ENCODE measurements at places on chromosomes 1 and 21. TPM values are rescaled to one million over a fixed set of nuclear protein-coding genes. Genes with fewer than 3 reads are reported as not detected.

- peak; percentile 85 for DNase-seq
These were observed 112.6 kb downstream of the ADAMTS1 start for GRCh38 chr21:26732432-26733221.

- DNase-seq: no peak
These were observed 7.9 kb upstream of the SGIP1 start for GRCh38 chr1:66526036-66526435.

The ANGPTL7 gene
- not detected for total RNA-seq

The TIE1 gene
- total RNA-seq: 1.5 TPM

- peak; percentile 71 for DNase-seq
These were observed at the start of gene JAM2 for GRCh38 chr21:25638660-25639550. TSS of gene JAM2 (plus strand) at chr21:25639258. CDS start at chr21:25639822, 564 bp downstream.

- no peak for DNase-seq
These were observed 124.5 kb downstream of the NCAM2 start for GRCh38 chr21:21122680-21123079.

DNA sequence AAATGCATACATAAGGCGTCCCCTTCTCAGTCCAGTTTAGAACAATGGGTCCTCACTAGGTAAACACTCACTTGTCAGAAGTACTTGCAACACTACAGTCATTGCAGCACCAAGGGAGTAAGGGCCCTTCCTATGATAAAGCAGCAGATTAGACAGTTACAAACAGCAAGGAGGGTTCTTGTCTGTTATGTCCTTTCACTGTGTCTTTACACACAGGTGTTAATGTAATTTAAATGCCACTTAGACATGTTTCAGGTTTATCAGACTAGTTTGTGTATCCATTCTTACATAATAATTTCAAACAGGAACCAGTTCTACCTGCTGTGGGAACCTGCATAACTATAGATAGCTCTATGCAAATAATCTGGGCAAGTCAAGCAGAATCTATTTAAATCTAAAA, 105.6 kb upstream of the USH2A start:
- DNase-seq: no peak

DNA sequence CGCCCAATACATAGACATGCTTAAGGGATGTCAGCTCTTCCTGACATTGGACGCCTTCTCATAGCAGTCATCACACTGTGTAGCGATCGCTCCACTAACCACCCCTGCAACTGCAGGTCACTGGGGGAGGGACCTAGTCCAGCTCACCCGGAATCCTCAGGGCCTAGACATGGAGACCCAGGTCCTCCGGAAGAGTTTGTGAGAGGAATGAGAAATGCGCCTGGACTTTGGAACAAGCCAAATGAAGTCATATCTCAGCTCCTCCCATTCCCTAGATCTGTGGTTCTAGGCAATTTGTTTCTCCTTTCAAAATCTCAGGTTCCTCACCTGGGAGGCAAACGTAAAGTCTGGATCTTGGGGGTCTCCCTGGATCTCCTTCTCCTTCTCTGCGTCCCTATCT, 253.3 kb downstream of the KAZN start:
- DNase-seq: no peak

The TMEM125 gene
- total RNA-seq: 39.3 TPM

GRCh38 chr1:17545356-17545755, 5.9 kb downstream of the ARHGEF10L start:
- DNase-seq: no peak

DNA sequence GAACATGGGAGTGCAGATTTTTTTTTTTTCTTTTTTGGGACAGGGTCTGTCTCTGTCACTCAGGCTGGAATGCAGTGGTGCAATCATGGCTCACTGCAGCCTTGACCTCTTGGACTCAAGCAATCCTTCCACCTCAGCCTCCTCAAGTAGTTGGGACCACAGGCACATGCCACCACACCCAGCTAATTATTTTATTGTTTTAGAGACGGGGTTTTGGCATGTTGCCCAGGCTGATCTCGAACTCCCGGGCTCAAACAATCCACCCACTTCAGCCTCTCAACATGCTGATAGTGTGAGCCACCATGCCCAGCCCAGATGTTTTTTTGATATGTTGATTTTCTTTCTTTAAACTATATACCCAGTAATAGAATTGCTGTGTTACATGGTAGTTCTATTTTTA, 57.7 kb downstream of the RGSL1 start:
- no peak for DNase-seq

The OR2L13 gene
- total RNA-seq: not detected

The PLPP3 gene
- 61.9 TPM for total RNA-seq

The KCNT2 gene
- 13.4 TPM for total RNA-seq

The KCNA10 gene
- not detected for total RNA-seq

DNA sequence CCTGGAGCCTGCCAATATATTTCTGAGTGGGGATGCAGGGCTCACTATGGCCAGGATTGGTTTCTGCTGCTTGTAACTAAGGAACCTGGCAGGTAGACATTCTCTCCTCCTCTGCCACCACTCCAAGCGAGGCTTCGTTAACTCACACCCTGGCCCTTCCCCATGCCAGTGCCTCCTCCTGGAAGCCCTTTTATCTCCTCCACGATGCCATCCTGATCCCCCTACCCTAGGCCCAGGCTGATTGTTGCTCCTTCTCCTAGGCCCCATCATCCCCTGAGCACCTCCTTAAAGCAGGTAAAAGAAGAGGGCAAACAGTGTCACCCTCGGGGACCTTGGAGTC, 118.5 kb downstream of the DMRTB1 start:
- DNase-seq: no peak

GRCh38 chr1:233735331-233735730, 121.4 kb downstream of the KCNK1 start:
- DNase-seq: no peak

DNA sequence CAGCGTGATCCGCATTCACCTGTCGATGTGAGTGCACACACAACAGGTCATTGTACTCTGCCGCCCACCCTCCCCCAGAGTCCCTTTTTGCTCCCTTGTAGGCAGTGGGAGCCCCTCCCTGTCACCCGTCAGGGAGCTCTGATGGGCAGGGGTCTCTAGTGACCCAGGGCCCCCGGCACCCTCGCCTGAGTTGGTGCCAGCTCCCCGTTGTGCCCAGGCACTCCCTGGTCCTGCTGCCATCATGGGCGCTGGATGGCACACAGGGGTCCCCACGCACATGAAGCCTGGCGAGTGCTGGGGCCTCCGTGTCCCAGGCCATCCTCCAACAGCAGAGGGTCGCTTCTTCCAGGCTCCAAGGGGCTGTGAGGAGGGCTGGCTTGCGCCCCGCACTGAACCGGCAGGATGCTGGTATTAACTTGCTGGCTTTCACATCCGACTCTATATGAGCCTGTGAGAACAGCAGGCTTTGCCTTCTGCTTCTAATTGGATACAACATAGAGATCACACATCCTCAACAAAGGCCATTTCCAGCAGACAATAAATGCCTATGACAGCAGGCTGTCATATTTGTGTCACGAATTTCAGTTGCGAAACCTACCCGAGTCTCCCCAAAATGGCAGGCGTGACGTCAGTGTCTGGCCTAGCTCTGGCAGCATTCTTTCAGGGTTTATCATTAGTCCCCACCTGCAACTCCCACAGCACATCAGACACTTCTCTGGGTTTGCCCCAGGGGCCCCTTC, 35.4 kb downstream of the KIAA1614 start:
- DNase-seq: no peak

GRCh38 chr21:27306791-27307775, 340.2 kb upstream of the ADAMTS5 start:
- no peak for DNase-seq

The ZBTB18 gene
- total RNA-seq: 16.5 TPM

- DNase-seq: no peak
These were observed 847.1 kb downstream of the KCNT2 start for GRCh38 chr1:195761104-195761503.

DNA sequence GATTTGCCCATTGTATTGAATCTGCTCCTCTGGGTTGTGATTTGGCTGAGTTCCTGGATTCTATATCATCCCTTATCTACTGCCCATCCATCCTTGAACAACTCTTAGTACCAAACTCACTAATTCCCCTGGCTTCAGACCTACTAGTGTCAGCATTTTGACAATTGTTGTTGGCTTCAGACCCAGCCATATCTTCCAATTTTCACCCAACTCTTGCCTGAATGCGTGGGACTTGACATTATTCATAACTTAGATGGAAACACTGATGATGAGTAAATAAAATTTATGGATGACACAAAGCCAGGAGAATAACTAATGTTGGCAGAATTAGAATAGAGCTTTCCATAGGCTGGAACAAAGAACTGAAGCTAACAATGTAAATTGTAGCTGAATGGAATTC, 27.3 kb upstream of the EDEM3 start:
- DNase-seq: no peak

DNA sequence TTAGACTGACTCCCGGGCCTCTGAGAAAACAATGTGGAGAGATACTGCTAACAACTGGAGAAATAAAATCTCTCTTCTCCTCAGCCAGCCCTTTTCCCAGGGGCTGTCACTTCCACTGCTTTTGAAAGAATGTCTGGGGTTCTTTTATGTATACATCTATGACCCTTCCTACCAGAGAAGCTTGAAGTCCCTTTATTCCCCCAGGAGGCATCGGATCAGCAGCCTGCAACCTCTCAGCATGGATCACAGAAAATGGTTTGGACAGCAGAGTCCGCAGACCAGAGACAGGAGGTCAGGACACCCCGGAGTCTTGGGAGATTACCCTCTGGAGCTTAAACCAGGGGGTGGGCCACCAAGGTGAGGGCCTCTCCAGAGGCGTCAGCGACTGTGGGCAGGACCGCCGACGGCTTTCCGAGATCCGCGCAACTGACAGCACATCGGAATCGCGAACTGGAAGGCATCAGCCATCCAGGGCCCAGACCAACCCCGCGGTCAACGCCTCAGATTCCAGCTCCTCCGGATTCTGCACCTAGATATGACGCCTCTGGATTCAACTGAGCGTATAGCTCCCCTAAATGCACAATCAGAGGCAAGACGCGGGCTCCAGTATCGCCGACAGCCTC, 1.0 kb downstream of the EPHA10 start:
- DNase-seq: no peak

The OLFML2B gene
- 4.3 TPM for total RNA-seq

- peak; percentile 55 for DNase-seq
These were observed 1.0 kb downstream of the MARCKSL1 start for GRCh38 chr1:32334864-32335534.

DNA sequence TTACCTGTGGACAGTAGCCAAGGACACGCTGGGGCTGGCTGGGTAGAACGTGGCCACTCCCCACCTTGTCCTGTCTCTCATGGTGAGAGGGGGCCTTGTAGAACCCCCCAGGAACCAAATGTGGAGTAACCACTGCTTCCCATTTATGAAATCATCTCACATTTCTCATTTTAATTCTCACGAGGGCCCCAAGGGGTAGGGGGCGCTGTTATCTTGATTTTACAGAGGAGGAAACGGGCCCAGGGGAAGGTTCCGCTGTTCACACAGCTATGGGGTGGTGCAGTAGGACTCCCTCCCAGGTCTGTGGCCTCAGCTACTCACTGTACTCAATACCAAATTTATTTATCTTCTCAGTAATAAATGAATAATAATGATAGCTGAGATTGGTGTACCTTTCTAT, 5.5 kb downstream of the SMPDL3B start:
- peak; percentile 85 for DNase-seq

The PYHIN1 gene
- total RNA-seq: not detected

All from GM23338 (cell line).